ENCODE measurements at places on chromosomes 3 and 15.

GRCh38 chr3:114863848-114864247, 283.2 kb downstream of the ZBTB20 start:
- DNase-seq = no peak

DNA sequence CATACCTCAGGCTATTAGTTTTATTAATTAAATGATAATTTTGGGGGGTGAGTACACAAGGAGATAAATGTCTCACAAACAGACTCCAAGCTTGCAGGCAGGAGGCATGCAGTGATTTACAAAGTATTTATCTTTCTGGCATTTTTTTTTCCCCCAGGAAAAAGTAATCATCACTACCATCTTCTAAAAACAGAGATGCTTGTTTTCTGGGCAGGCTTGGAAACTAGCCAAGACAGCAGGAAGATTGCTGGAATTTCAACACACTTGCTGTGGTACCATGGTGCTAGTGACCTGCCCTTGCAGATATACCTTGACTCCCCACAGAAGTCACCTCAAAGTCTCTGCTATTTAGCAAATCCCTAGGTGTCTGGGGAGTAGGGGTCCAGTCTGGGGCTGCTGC, 732.8 kb upstream of the CFAP20DC start:
- DNase-seq = no peak

DNA sequence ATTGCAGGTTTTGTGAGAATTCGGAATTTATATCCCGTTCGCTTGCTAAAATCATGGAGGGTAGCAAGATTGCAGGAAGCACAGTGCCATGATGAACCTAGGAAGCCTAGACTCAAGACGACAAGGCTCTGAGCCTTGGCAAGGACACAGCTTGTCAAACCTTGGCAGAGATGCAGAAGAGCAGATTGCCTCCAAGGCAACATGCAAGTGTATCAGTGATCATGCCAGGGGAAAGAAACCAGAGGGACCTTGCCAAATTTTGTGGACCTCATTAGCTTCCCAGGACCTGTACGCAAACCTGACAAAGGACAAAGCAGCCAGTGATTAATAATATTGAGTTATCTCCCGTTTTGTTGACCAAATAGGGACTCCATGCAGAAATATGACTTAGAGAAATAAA, 159.7 kb downstream of the GOLIM4 start:
- DNase-seq = no peak

DNA sequence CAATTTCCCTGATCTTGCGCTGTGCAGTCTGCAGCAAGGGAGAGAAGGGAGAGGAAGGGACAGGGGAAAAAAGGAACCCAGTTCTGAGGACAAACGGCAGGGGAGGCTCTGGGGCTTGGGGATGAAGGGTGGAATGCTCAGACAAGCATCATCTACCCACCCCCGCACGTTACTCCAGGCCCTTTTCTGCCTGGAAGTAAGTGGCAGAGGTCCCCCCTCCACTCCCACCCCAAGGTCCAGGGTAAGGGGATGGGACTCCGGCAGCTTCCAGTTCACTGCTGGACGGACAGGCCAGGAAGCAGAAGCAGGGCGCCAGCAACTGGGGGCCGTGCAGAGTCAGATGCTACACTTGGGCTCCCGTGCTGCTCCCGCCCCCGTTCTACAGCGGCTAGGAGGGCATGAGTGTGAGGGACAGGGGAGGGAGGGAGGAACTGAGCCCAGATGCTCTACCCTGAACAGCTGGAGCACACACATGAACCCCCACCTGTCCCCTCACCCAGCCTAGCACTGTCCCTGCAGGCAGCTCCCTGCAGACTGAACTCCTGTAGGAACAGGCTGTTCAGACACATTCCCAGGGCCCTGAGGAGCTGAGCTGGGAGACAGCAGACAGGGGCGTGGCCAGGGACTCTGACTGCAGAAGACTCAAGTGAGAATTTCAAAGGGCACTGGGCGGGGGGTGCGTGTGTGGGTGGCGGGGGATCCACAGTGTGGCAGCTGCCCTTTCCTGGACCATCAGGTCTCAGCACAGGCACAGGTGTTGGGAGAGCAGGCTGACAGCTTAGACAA, 59.7 kb downstream of the SENP2 start:
- no peak for DNase-seq

GRCh38 chr15:91348752-91349500, 248.9 kb downstream of the SV2B start:
- DNase-seq = no peak

DNA sequence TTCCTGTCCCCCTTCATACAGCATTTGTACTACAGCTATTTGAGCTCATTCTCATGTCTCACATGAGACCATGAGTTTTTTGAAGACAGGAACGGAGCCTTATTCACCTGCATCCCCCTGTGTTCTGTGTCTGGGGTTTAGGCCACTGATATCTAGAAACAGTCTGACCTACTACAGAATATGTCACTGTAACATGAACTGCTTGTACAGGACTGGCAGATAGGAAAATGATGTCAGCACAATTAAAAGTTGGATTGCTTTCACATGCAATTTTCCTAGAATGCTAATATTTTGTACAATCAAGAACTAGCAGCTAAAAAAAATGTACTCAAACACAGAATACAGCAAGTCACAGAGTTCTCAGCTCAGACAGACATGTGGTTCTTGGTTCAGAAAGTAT, 90.8 kb upstream of the FGF12 start:
- DNase-seq = no peak

- DNase-seq = no peak
These were observed 24.9 kb downstream of the SIAH2 start for GRCh38 chr3:150737874-150738679.

DNA sequence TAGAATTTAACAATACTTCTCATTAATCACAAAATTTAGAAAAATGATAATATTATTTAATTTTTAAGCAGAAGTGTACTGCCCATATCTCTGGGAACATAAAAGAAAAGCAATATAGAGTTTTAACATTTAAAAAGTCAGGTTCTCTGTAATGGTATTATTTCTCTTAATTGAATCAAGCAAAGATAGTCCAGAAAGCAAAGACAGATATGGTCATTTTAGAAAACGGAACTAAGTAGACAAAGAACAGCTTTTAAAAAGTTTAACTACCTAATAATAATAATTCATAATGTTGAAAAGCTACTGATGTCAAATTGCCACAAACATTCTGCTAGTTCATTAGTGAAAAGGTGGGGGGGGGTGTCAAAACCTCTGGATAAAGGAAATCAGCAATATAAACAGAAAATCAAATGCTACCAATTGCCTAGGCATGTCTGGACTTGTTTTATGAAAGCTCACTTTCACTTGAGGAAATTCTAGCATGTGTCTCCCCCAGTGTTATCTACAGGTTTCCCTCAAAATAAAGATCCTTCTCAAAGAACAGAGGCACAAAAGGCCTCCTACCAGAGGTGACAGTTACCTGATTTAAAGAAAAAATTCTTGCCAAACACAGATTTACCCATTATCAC, 1.7 kb downstream of the ZMAT3 start:
- DNase-seq = no peak

GRCh38 chr3:28315711-28316110, 32.8 kb upstream of the ZCWPW2 start:
- DNase-seq = no peak

DNA sequence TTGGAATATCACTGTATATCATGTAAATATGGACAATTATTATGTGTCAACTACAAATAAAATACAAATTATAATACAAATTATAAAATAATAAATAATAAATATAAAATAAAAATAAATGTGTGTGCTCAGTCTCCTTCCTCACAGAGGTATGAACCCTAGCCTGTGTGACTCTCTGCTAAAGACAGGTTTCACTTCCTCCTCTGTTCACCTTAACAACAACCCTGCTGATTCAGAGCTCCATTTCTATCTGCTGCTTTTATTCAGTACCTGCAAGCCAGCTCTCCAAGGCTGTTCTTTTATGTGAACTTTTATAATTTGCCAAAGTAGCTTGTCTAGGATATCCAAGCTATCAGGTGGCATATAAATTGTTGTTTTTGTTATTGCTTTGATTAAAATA, 610.7 kb upstream of the GRM7 start:
- no peak for DNase-seq

GRCh38 chr3:69787436-69788168, 48.3 kb downstream of the MITF start:
- DNase-seq = no peak

DNA sequence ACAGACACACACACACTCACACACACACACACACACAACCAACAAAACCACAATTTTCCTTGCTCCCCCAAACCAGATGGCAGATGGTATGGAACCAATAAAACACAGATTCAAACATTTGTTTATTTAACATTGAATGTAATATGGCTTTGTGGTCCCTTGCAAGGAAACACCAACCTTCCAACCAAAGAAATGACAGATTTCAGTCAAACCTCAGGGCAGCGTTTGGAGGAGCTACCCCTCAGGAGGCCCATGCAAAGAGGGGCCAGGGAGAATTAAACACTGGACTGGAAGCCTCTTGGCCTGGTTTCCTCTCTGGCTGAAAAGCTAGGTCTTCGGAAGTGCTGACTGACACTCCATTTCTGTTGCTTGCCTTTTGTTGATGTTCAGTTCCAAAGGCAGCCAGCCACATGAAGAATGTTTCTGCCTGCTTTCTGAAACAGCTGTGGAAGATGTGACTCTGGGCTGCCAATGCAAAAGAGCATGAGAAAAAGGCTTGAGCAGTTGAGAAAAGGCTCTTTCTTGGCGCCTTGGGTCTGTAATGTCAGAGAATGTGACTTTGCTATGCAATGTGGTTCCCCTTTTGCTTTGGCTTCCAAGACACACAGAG, 296.1 kb downstream of the RPLP1 start:
- no peak for DNase-seq

DNA sequence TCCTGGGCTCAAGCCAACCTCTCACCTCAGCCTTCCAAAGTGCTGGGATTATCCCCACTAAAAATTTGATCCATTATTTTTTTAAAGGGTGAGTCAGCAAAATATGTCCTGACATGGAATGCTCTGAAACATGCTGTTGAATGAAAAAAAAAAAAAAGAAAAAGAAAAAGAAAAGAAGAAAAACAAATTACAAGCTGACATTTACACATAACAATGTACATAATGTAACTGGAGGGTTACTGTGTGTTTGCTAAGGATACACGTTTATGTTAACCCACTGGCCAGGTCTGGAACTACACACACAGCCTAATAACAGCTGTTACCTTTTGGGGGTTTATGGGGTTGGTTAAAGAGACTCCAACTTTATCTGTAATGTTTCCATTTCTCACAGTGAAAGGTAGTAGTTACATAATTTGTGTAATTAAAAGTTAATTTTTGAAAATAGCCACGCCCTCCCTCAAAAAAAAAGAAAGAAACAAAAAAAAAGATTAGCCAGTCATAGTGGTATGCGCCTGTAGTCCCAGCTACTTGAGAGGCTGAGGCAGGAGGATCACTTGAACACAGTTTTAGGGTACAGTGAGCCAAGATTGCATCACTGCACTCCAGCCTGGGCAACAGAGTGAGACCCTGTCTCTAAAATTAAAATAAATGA, 3.1 kb upstream of the MESP2 start:
- DNase-seq = no peak

DNA sequence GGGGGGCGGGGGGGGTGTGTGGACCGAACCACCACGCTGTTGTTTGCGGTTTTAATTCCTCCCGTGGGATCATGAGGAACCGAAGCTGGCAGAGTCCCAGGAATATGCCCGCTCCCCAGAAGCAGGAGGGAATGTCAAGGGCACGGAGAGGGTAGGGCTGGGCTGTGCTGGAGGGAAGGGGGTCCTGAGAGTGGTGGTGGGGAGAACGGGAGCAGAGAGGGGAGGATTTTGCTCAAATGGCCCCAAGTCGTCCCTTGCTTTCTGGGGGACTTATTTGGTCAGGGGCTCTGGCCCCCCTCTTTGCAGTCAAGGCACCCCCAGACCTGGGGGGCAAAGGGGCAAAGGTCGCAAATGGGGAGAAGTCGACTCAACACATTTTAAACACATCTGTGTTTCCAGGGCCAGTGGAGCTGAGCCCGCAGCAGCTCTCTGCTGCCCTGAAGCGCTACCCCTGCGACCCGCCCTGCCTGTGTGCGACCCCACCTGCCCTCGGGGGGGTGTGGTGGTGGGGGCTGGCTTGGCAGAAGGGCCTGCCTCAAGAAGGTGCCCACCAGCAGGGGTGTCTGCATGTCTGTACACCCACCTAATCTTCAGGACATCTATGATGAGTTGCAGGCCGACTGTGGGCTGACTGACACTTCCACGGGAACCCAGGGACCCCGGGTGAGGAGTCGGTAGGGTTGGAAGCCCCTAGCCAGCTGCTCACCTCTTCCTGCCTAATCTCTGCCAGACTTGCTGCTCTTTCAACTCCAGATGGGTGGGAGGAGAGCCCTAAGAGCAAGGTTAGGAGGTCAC, 602 bp upstream of the ATP2B2 start:
- no peak for DNase-seq

GRCh38 chr3:23162934-23163333, 40.2 kb upstream of the UBE2E2 start:
- no peak for DNase-seq

- no peak for DNase-seq
These were observed 36.7 kb upstream of the ZNF774 start for GRCh38 chr15:90315278-90315982.

GRCh38 chr15:57171426-57171825, 204.9 kb upstream of the CGNL1 start:
- DNase-seq = no peak

- no peak for DNase-seq
These were observed 196.5 kb downstream of the UBE3A start for GRCh38 chr15:25242166-25242879.

- DNase-seq = no peak
These were observed 2.1 kb downstream of the IDH2 start for GRCh38 chr15:90099868-90100831.

DNA sequence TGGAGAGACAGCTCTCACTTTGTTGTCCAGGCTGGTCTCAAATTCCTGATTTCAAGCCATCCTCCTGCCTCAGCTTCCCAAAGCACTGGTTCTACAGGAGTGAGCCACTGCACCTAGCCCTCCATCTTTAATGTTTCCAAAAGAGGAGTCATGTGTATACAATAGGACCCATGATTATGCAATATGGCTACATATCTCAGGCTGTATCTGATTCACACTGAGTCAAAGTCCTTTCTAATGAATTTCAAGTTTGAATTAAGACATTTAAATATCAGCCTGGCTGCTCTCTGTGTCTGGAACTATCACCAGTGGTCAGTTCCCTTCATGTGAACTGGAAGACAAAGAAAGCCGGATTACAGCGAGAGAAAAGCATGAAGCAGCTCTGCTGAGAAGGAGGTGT, 90.5 kb downstream of the MINAR1 start:
- no peak for DNase-seq

GRCh38 chr3:108031895-108032294, 58.9 kb downstream of the CD47 start:
- DNase-seq = no peak

All from activated CD8-positive, alpha-beta memory T cell treated with anti-CD3 and anti-CD28 coated beads for 1 hour (primary cell).